ENCODE measurements at places on chromosomes 3 and 15.

GRCh38 chr3:129942296-129942695, 32.2 kb upstream of the TRH start:
- DNase-seq: no peak

DNA sequence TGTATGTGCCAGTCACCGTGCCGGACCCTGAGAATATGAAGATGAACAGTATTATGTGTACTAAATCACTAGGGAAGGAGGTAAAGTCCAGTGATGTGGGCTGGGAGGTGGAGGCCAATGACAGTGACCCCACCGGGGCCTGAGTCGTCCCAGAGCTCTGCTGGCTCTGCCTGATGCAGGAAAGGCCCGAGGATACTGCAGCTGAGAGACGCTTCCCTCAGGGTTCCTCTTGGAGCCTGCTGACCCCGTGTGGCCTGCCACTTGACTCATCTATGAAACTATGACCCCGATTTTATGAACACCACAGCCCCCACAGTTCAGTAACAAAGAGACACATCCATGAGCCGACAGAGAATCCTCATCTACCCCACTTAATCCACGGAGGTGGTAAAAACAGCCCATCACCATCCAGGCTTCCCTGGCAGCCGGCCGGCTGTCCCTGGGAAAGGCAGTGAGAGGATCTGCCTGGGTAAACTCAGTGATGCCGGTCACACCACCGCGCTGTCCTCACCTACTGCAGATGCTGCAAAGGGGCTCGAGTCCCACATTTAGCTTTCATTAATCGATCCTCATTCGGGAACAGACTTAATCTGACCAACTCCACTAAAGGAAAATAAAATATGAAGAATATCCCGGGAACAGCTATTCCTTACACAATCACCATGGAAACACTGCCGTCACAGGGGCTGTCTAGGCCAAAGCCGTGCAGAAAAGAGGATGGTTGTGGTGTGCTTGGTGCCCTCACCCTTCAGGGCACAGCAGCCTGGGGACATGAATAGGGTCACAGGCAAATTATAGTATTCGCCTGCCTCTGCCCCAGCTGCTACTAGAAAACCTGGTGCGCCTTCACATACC, 82.9 kb downstream of the ARRDC4 start:
- DNase-seq: no peak

GRCh38 chr3:33941804-33942203, 143.4 kb downstream of the PDCD6IP start:
- DNase-seq: no peak

- DNase-seq: no peak
These were observed 294.5 kb downstream of the C3orf38 start for GRCh38 chr3:88444251-88444650.

DNA sequence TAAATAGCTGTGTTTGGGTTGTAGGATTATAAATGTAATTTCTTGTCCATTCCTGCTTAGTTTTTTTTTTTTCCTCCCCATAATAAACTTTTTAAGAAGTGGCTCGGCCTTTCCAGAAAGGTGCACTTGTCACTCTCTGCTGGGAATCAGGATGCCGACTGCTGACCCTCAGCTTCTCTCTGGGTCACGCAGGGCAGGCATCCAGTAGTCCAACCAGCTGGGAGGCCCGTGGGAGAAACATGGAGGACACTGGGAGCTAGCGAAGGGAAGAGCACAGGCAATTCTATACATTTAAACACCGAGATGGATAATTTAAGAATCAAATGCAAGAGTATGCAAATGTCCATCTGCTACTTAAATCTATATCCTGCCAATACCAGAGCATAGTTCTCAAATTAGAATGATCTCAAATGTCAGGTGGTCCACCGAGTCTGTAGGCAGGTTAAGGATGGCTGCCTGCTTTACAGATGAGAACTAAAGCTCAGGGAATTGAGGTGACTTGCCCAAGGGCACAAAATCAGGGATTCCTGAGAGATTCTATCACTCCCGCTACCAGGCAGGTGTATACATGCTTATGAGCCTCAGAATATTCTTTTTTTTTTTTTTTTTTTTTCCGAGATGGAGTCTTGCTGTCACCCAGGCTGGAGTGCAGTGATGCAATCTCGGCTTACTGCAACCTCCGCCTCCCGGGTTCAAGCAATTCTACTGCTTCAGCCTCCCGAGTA, 64.5 kb downstream of the DAPK2 start:
- DNase-seq: no peak

GRCh38 chr3:177379045-177379444, 181.8 kb upstream of the TBL1XR1 start:
- DNase-seq: no peak

- no peak for DNase-seq
These were observed 130.8 kb downstream of the DIPK2A start for GRCh38 chr3:144102421-144102820.
